ENCODE measurements at places on chromosomes 1 and 21.

DNA sequence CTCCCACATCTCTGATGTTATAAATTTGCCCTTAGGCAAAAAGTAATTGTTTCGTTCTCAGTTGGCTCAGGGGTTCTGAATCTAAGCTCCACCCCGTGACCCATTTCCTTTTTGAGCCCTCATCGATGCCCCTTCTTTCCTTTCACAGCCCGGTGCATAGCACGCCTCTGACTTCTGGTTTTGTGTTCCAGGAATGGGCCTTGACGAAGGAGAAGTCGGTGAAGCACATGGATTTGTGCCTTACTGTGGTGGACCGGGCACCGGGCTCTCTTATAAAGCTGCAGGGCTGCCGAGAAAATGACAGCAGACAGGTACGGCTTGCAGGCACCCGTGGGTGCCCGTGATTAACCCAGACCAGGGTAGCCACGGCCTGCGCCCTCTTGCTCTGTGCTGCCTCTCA, 151.9 kb downstream of the PGBD5 start:
- no peak for DNase-seq

DNA sequence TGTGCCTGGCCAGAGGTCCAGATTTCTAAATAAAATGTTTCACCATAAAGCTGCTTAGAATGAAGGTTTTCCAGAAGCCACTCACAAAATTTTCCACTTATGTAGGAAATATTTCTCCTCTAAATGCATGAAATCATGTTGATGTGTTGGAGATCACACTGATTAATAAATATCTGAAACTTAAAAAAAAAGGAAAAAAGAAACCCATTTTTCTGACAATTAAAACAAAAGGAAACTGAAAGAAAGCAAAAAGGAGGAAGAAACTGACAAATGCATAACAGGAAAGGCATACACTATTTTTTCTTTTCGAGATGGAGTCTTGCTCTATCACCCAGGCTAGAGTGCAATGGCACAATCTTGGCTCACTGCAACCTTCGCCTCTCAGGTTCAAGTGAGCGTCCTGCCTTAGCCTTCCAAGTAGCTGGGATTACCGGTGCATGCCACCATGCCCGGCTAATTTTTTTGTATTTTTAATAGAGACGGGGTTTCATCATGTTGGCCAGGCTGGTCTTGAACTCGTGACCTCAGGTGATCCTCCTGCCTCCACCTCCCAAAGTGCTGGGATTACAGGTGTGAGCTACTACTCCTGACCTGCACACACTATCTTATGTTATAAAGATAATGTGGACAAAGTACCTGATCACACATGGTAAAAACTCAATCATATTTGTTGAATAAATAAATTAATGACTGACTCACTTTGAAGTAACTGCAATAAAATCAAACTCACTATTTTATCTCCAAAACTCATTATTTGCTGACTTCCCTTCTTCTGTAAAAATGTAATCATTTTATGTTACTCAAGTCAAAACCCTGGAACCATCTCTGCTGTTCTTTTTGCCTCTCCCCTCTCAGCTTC, 149.8 kb upstream of the NR5A2 start:
- no peak for DNase-seq

DNA sequence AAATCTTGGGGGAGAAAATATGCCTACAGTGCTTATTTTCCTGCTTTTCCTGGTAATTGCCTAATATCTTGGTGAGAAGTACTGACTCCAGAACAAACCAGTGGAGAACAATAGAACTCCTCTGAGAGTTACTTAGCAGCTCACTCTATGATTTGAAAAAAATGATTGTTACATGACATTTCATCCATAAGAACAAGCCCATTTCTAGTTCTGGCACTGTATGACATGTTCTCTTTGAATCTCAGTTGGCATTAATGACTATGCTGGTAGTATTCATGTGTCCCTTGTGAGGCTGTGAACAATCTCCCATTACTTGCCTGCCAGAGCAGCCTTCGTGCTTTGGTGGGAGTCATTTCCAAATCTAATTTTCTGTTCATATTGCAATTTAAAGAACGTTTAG, 58.0 kb downstream of the CLIC4 start:
- DNase-seq: no peak

GRCh38 chr21:45415188-45415942, 10.4 kb downstream of the COL18A1 start:
- DNase-seq: no peak

GRCh38 chr1:70353601-70354331, 756 bp downstream of the ANKRD13C start:
- peak; percentile 40 for DNase-seq
